ENCODE measurements at places on chromosomes 7 and 10.

DNA sequence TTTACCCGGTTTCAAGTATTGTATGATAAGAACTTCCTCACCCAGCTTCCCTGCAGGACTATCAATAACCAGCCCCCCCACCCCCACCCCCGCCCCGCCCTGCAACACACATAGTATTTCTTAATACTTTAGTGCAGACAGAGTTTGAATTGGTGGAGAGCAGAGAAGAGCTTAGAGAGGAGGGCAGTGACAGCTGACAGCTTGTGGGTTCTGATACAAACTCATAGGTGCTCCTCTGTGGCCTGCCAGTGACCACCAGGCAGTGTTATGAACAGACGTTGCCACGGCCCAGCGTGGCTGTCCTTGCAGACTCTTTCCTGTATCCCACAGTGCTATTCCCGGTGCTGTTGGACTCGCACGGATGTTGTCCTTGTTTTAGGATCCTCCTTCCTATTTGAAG, 186.9 kb upstream of the ADO start:
- no peak for DNase-seq

- no peak for DNase-seq
These were observed 20.7 kb downstream of the TOMM7 start for GRCh38 chr7:22801912-22802311.

- DNase-seq, result no peak
These were observed 35.1 kb upstream of the GRID1 start for GRCh38 chr10:86401588-86402282.

GRCh38 chr10:5606864-5607263, 59.5 kb downstream of the ASB13 start:
- DNase-seq, result no peak

GRCh38 chr7:4661871-4662270, 20.2 kb upstream of the FOXK1 start:
- no peak for DNase-seq

DNA sequence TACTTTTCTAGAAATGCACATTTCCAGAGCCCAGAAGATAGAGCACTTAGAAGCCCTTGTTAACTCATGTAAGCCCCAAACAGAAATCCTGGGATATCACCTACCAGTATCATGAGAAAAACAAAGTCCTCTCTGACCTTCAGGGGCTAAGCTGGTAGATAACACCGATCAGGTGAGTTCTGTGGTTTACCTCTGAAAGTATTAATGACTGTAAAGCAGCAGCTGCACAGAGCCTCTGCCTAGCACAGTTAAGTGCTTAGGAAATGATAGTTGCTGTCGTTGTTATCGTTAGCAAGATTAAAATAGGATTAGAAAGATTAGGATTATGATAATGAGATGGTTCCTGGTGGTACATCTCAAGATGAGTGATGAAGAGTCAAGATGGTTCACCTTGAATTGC, 64.9 kb downstream of the PLXNA4 start:
- no peak for DNase-seq

DNA sequence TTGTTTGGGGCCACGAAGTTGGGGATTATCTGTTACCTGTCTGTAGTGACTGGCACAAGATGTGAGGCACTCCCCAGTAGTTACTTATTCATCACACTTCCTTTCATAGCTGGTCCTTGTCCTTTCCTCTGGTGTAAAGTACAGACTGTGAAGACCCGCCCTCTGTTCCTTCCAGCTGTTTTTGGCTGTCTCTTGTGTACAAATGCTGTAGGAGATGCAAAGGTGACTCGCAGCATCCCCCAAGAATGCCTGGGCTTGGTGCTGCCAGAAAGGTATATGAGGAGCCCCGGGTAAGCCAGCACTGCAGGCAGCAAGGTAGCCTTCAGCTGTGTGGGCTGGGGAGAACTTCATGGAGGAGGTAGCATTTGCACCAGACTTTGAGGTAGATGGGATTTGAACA, 236.6 kb downstream of the EBF3 start:
- DNase-seq, result no peak
